Type B pancreatic cell (in vitro differentiated cells): ENCODE measurements at places on chromosomes 6 and 20.

DNA sequence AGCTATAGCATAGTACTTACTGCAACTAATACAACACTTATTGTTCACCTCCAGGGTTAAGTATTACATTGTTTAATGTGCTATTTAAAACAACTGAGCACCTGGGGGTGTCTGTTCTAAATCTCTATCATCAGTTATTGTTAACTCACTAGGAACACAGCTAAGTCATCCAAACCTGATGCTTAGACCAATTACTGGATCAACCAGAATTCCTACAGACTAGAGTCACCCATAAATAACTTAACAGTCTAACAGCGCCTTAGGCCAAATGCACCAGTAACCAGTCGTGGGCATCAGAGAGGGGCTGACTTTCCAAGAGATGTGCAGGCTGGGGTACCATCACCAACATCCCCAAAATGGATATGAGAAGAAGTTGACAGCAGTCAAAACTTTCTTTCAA is 110.7 kb downstream of the ADTRP start:
- peaks cover 5% of the 10 kb centered on the region for H3K36me3 ChIP-seq
- H3K27me3 ChIP-seq, result no peaks in the 10 kb centered on the region
- H3K27ac ChIP-seq, result no peak overlapping the region
- no peak for DNase-seq
- no peak overlapping the region for H3K4me3 ChIP-seq

- no peaks in the 10 kb centered on the region for H3K27me3 ChIP-seq
- no peak overlapping the region for H3K27ac ChIP-seq
- no peak for DNase-seq
- H3K4me1 ChIP-seq, result no peaks in the 10 kb centered on the region
Measured at GRCh38 chr6:94487371-94487770, 1068.0 kb upstream of the EPHA7 start.

DNA sequence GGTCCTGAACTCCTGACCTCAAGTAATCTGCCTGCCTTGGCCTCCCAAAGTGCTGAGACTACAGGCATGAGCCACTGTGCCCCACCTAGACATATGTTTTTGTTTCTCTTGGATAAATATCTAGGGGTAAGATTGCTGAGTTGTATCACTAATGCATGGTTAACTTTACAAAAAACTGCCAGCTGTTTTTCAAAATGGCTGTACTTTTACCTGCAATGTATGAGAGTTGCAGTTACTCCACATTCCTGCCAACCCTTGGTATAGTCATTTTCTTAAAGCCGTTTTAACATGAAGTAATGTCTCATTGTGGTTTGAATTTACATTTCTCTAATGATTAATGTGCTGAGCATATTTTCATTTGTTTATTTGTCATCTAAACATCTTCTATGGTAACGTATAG is 289.7 kb downstream of the UTRN start:
- H3K36me3 ChIP-seq, result peaks cover 23% of the 10 kb centered on the region
- no peak overlapping the region for H3K4me3 ChIP-seq
- DNase-seq, result no peak
- no peaks in the 10 kb centered on the region for H3K4me1 ChIP-seq
- H3K27me3 ChIP-seq, result no peaks in the 10 kb centered on the region

- H3K27me3 ChIP-seq, result no peaks in the 10 kb centered on the region
- no peak for DNase-seq
Measured at GRCh38 chr6:123629258-123629941, 7.3 kb downstream of the TRDN start.

DNA sequence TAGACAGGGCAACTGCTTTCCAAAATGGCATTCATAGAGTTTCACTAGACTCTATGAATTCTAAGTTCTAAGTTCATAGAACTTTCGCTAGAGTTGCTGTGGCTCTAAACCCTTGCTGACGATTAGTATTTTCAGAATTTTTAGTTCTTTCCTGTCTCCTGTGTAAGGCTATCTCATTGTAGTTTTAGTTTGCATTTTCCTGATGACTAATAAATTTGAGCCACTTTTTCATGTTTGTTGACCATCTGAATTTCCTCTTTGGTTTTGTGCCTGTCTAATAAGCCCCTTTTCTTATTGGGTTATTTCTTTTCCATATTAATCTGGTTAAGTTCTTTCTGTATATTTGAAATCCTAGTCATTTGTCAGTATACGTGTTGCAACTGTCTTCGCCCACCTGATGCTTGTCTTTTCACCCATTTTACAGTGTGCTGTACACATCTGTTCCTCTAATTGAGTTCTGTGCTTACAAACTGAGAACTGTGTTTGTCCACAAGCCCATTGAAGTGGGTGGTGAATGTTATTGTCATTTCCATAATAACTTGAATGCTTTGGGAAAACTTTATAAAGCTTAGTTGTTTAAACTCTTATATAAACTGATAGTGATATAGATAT is 177.7 kb upstream of the CDYL start:
- no peaks in the 10 kb centered on the region for H3K4me1 ChIP-seq
- H3K27ac ChIP-seq, result no peak overlapping the region
- H3K27me3 ChIP-seq, result no peaks in the 10 kb centered on the region
- no peaks in the 10 kb centered on the region for H3K36me3 ChIP-seq
- H3K4me3 ChIP-seq, result no peak overlapping the region
- no peak for DNase-seq

DNA sequence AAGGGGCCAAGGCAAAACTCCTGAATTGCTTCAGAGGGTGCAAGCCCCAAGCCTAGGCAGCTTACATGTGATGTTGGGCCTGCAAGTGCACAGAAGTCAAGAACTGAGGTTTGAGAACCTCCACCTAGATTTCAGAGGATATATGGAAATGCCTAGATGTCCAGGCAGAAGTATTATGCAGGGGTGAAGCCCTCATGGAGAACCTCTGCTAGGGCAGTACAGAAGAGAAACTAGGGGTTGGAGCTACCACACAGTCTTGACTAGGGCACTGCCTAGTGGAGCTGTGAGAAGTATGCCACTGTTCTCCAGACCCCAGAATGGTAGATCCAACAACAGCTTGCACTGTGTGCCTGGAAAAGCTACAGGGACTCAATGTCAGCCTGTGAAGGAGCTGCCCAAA is 179.7 kb upstream of the GJE1 start:
- no peak overlapping the region for H3K27ac ChIP-seq
- H3K27me3 ChIP-seq, result peaks cover 3% of the 10 kb centered on the region
- no peaks in the 10 kb centered on the region for H3K36me3 ChIP-seq
- no peak for DNase-seq

- H3K27me3 ChIP-seq, result no peaks in the 10 kb centered on the region
- H3K4me1 ChIP-seq, result peaks cover 26% of the 10 kb centered on the region
Measured at GRCh38 chr20:16566080-16566479, 7.2 kb downstream of the KIF16B start.

DNA sequence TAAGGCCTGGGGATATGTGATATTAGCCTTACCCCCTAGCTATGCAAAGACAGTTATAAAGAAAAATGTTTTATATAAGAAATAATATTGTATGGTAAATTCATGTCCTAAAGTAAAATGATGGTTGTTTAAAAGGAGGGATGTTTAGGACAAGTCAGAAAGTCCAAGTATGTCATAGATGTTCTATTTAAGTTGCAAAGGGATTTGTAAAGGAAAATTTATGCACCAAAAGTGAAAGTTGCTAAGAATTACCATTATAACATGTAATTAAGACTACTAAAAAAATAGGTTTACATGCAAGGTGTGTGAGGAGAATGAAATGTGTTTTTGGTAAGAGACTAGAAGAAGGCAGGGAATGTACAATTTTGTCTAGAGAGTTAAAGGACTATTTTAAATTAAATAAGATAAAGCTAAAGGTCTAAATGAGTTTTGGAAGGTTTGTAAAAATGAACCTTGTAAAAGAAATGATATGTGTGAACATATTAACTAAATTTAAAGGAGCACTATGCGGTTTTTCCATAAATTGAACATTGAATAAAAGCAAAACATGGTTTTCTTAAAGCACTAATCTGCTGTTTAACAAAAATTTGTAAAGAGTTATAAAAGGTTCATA is 22.7 kb upstream of the GOPC start:
- no peak overlapping the region for H3K4me3 ChIP-seq
- peaks cover 12% of the 10 kb centered on the region for H3K36me3 ChIP-seq
- H3K27me3 ChIP-seq, result no peaks in the 10 kb centered on the region
- DNase-seq, result no peak
- peaks cover 2% of the 10 kb centered on the region for H3K4me1 ChIP-seq

DNA sequence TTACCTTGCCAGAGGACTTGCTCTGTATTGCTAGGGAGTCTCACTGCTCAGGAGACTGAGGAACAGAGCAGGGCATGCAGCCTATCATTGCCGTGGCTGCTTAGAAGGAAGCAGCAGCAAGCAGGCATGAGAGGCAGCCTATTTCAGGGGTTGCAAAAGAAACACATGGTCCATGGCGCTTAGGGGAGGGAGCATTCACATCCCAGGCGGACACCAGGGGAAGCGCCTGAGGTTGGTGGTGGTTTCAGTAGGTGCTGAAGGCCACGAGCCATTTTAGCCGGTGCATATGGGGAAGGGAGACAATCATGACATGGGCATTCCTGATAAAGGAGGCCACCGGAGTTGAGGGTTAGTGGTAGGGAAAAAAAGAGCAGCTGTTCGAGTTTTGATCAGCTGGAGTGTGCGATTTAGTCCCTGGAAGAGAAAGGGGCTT is 20.9 kb downstream of the FARS2 start:
- DNase-seq, result no peak
- H3K36me3 ChIP-seq, result peaks cover 4% of the 10 kb centered on the region
- no peak overlapping the region for H3K27ac ChIP-seq
- H3K27me3 ChIP-seq, result no peaks in the 10 kb centered on the region
- no peak overlapping the region for H3K4me3 ChIP-seq

GRCh38 chr20:49914310-49915117 is 815 bp downstream of the SPATA2 start:
- H3K4me1 ChIP-seq, result peaks cover 39% of the 10 kb centered on the region
- DNase-seq, result no peak
- no peaks in the 10 kb centered on the region for H3K27me3 ChIP-seq

GRCh38 chr6:168314948-168315347 is 4.6 kb downstream of the DACT2 start:
- peaks cover 14% of the 10 kb centered on the region for H3K27me3 ChIP-seq
- H3K4me3 ChIP-seq, result peak overlapping the region; percentile 77
- DNase-seq, result no peak
